ENCODE measurements at places on chromosomes 4 and X.

GRCh38 chrX:12954981-12955380 is 19.9 kb upstream of the TMSB4X start:
- no peak for DNase-seq

- no peak for DNase-seq
Measured at GRCh38 chr4:41212616-41213203, 1.6 kb downstream of the APBB2 start.

DNA sequence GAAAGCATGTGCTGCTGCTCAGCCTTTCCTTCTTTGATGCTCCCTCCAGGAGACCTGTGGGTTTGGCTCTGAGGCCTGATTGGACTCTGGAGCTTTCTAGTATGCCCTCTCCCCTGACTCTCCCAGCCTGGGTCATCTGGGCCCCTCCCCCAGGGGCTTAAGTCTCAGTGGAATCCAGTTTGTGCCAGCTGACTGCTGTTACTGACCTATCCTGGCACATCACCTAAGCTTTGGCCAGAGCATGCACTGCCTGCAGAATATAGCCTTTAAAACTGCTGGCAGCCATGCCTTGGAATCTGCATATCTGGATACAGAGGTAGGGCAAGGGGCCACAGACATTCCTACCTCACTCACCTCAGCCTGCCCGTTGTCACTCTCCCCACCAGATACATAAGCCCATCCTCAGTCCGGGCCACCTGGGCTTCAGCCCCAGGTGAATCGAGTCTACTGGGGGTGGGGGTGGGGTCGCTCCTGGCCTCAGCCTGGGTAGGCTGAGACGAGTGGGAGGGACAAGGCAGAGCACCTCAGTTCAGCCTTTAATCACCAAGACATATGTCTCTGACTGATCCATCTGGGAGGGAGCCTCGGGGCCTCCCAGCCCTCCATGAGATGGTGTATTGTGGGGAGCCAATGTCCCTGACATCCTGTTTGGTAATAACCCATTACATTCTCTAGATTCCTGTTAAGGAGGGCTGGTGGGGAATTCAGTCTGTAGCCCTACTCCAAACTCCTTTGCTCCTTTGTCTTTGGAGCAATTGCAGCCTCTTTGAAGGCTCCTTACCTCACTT is 61.2 kb downstream of the STARD8 start:
- DNase-seq, result no peak

- DNase-seq, result no peak
Measured at GRCh38 chrX:130539721-130540321, 138.0 kb downstream of the RBMX2 start.

All from effector CD8-positive, alpha-beta T cell (primary cell).